ENCODE measurements at places on chromosomes 6 and 20.

DNA sequence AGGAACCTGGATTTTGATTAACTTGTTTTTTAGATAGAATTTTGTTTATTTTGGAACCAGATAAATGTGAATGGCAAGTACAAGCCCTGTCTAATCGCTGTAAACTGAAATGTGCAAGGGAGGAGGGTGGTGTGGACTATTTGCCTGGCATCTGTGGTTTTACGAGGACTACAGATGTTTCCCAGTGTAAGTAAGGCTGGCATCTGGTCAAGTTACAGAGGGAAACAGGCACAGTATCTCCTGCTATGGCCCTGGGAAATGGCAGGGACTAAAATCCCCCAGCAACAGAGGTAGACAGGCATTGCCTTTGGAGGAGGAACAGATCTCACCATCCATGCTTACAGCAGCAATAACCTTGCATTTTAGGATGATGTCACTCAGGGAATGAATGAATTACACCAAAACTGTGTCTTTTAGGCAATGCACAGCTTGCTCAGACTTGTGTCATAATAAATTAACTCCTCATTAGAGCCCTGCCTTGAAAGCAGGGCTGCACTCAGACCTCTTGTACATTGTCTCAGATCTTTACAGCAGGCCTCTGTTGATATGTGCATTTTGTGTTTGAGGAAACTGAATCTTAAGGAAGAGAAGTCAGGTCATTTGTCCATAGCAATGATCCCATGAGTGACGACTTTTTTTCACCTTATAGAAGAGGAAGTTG, 96.2 kb downstream of the TCP11 start:
- no peak for DNase-seq

DNA sequence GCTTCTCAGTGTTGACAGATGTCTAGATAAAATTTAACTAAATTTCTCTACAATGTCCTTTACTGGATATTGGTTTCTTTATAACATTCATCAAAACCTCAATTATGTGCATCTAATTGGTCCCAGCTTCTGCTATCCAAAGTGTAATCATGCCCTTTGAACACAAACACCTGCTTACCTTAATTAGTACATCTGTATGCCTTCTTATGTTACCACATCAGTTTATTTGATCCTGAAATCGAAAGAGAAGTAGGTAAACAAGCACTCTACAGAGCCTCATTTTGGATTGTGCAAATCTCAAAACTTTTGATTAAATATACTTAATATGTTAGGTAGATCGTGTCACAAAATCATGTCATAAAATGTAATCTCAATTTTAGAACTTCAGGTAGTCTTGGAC, 36.5 kb downstream of the TAB2 start:
- DNase-seq: no peak

- no peak for DNase-seq
Observed at GRCh38 chr6:80223743-80224212, 117.3 kb downstream of the BCKDHB start.

DNA sequence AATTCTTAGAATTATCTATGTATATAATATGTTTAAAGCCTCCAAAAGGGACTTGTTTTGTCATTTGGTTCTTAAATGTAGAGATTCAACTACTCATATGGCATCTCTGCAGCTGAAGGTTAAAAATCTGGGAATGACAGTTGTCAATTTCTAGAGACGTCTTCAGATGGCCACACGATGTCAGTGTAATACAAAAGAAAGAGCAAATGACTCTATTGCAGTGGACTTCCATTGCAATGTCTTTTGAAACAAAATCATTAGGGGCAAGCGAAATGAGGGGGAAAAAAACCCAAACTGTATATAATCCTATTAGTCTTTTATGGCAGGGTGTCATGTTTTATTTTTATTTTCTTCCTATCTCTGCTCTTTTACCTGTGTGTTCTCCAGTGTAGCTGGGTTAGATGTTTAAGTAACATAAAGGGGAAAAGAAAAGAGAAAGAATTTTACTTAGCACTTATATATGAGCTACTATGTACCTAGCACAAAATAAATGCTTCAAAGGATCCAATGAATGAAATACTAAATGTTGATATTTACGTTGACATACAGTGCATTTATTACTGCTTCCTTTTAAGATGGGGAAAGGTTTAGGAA, 26.2 kb downstream of the CCN2 start:
- DNase-seq: peak; percentile 40

DNA sequence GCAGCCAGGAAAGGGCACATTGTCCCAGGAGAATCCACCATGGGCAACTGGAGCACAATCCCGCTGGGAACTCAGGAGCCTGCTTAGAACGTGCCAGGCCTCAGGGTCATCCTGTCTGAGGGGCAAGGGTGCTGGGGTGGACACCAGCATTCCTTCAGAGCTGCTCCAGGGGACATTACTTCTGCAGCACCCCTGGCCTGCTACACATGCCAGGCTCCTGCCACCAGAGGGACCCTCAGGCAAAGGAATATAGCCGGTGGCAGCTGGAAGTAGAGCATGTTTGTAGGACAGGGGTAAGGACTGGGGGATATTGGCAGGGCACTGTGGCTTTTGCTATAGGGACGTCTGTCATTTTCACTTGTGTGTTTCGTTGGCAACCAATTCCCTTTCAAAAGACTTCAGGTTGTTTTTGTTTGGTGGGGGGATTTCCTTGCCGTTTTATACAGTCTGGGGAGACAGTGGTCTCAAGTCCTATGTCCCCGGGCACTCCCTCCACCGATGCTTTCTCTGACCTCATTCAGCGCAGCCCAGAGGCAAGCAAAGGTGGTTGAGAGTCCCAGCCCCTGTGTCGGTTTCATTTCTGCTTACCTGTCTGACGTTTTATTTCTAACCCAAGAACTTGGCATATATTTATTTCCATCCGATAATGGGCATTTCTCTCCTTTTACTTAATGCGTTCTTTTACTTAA, 130.8 kb downstream of the JPH2 start:
- DNase-seq: peak; percentile 32

DNA sequence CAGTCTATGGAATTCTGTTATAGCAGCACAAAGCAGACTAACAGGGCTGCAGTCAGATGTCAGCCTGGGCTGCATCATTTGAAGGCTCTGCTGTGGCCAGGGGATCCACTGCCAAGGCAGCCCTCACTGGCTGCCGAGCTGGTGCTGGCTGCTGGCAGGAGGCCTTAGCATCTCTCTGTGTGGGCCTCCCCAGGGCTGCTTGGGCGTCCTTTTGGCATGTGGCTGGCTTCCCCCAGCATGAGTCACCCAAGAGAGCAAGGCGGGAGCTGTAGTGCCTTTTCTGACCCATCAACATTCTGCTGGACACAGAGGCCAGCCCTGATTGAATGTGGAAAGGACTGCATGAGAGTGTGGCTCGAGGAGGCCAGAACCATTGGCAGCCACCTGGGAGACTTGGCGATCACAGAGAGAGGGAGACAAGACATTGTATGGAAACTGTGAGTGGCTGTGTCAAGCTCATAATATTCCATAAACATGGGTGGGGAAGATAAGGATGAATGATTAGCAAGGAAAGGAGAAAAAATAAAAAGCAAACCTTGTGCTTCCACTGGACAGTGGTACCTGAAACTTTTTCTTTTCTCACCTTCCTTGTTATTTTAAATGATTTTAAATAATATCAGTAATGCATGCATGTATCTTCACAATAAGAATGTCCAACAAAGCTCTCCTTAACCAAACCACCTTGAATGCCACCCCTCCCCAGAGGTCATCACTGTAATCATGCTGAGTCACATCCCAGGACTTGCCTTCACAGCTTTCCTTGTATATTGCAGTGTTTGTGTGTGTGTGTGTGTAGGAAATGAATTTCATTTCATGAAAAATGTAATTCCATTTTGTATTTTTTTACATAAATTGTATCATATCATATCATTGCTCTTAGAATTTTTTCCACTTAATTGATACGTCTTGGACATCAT, 55.0 kb upstream of the VSX1 start:
- peak; percentile 71 for DNase-seq

GRCh38 chr6:130937942-130938604, 110.9 kb downstream of the SMLR1 start:
- peak; percentile 61 for DNase-seq

GRCh38 chr20:62624719-62625453, 17.4 kb upstream of the SLCO4A1 start:
- DNase-seq: no peak

DNA sequence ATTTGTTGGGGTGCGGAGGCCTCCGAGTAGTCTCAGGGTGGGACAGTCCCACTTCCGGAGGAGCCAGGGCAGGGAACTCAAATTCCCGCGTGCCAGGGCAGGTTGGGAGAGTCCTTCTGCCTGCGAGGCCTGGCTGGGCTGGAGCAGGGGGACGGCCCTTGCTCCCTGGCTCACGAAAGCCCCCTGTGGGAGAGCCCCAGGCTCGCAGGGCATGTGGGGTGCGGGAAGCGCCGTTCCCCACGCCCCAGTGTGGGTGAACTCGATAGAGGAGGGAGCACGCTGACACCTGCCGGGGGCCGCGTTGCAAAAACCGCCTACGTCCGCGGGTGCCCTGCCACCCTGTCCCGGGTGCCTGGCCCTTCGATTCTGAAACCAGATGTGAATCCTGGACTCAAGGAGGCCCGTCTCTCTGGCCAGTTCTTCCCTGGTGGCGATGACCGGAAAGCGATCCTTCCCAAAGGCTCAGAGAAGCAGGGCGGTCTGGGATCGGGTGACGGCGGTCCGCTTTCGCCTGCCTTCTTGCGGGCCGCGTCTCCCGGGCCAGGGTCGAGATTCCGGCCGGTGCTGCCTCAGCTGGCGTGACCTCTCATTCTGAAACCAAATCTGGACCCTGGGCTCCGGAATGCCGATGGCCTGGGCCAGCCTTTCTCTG, 1846.5 kb upstream of the DEFB115 start:
- DNase-seq: no peak

DNA sequence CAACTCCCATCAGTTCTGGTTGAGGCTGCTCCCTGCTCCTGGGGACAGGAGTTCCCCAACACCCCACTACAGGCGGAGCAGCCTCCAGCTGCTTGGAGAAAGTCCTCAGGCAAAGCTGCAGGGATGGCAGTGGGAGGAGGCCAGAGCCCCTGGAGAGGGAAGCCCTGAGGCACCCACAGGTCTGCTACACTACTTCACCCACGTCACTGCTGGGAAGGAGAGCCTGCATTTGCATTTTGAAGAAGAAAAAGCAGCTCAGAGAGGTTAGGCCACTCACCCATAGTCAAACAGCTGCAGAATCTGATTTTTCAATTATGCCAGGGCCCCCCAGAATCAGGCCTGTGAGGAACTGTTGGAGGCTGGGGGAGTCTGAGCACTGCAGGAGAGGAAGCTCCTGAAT, 17.2 kb downstream of the BFSP1 start:
- DNase-seq: no peak

- DNase-seq: no peak
Observed at GRCh38 chr6:16505711-16506357, 255.4 kb downstream of the ATXN1 start.

GRCh38 chr20:4767084-4767483, 45.4 kb downstream of the PRND start:
- no peak for DNase-seq

- no peak for DNase-seq
Observed at GRCh38 chr6:131758920-131759319, 48.1 kb upstream of the CTAGE9 start.

- DNase-seq: no peak
Observed at GRCh38 chr6:108771421-108771820, 76.8 kb upstream of the ARMC2 start.

GRCh38 chr20:1274485-1275311, 8.6 kb downstream of the SNPH start:
- DNase-seq: no peak

GRCh38 chr20:44717986-44718385, 2.8 kb downstream of the CCN5 start:
- DNase-seq: no peak

DNA sequence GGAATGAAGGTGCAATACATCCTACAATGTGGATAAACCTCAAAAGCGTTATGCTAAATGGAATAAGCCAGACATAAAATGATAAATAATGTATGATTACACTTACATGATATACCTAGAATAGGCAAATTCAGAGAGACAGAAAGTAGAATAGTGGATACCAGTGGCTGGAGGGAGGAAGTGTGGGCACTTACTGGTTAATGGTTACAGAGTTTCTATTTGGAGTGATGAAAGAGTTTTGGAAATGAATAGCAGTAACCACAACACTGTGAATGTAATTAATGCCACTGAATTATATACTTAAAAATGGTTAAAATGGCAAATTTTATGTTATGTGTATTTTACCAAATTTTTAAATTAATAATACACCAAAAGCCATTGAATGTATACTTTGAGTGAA, 71.4 kb upstream of the CST7 start:
- DNase-seq: no peak

DNA sequence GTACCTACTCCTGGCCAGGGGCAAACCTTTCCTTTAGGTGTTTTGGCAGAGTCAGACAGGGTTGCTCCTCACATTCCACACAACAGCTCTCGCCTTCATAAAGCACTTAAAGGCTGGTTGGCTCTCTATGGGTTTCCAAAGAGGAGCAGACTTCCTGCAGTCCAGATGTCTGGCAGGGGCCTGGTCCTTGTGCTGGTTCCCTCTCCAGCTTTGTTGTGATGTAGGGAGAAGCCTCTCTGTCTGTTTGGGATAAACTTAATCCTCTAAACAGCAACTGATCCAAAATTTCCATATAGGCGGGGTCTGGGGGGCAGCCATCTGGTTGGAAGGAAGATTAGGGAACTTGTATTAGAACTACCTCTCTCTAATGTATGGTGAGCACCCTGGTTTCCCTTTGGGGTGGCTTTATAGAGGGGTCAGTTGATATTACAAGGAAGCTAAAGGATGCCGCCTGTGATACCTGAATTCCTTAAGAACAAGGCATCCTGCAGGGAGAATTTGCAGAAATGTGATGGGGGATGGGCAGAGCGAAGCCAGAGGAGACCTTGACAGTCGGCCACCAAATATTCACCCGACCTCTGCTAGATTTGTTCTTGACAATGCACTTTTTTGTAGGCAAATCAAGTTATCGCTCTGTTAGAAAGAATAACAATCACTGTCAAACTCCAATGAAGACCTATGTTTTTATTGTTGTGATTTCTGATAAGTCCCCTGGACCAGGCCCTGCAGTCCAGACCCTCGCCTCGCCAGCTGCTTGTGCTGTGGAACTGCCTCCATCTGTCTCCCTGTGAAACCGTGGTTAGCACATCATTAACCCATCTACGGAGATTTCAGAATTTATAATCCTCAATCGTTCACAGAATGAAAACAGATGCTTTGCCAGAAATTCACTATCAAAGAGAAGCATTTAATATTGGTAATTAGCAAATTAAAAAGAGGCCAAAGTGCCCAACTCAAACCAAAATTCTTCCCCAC, 94.0 kb upstream of the RALGAPA2 start:
- no peak for DNase-seq

GRCh38 chr20:37406010-37406998, 60.4 kb downstream of the SRC start:
- DNase-seq: peak; percentile 64

DNA sequence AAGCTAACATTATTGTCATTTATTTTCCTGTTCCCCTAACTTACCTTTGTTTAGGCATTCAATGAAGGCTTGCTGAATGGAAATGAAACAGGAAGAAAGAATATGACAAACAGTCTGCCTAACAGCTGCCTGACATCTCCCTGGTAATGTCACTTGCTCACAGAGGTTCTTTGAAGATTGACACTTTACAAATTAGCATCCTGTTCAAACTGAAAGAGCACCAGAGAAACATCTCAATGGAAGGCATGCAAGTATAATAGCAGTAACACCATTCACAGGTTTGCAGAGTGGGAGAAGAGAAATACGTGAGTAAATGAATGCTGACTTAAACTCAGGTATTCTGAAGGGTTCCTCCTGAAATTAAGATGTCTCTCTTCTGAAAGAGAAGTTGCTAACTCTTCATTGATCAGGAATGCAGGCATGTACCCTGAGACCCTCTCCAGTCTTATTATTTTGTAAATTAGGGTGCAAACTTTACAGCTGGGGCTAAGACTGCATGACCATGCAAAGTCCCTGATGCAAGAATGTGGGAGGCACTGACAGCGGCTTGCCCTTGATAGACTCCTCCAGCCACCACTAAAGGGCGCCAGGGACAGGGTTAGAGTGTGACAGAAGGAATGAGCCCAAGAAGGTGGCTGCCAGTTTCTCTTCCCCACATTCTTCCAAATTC, 1.3 kb upstream of the SMLR1 start:
- no peak for DNase-seq

Measured in Caki2 (cell line).